Daoy (cell line): ENCODE measurements at places on chromosomes 3 and 15. TPM values are rescaled to one million over a fixed set of nuclear protein-coding genes. Genes with fewer than 3 reads are reported as not detected.
A peak's percentile ranks its signal among the peaks of the same experiment; 100 is the strongest.

- no peak for DNase-seq
Observed at GRCh38 chr15:68415501-68416157, 16.3 kb downstream of the ITGA11 start.

- DNase-seq: peak; percentile 81
Observed at GRCh38 chr15:32029862-32030781, at the start of gene CHRNA7. TSS of gene CHRNA7 (plus strand) at chr15:32030515. CDS start at chr15:32030595, 80 bp downstream.

DNA sequence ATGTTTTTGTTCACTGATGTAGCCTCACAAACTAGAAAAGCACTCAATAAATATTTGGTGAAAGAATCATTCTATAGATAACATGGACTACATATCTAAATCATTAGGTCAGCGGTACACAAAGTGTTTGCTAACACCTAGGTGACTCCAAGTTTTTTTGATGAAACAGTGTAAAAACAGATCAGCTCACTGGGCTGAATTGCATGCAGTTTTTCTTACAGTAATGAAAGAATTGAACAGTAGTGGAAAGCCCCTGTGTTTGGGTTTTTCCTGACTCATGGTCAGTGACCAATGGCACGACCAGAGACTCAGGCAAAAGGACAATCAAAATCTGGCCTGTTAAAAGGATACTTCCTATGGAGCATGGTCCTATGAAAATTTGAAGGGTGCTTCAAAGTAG is 384.3 kb upstream of the EPHA6 start:
- no peak for DNase-seq

DNA sequence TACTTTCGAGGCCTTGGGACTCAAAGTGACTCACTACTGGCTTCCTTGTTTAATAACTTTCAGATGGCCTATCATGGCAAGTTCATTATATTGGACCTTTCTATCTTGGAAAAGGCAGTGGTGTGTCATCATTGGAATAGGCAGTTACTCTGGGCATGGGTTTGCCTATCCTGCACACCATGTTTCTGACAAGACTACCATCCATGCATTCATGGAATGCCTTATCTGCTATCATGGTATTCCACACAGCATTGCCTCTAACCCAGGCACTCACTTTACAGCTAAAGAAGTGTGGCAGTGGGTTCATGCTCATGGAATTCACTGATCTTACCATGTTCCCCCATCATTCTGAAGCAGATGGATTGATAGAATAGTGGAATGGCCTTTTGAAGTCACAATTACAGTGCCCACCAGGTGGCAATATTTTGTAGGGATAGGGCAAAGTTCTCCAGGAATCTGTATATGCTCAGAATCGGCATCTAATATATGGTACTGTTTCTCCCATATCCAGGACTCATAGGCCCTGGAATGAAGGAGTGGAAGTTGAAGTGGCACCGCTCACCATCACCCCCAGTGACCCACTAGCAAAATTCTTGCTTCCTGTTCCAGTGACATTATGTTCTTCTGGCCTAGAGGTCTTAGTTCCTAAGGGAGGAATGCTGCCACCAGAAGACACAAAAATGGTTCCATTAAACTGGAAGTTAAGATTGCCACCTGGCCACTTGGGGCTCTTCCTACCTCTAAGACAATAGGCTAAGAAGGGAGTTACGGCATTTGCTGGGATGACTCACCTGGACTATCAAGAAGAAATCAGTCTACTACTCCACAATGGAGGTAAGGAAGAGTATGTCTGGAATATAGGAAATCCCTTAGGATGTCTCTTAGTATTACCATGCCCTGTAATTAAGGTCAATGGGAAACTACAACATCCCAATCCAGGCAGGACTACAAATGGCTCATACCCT is 1161.4 kb downstream of the SI start:
- DNase-seq: peak; percentile 14

DNA sequence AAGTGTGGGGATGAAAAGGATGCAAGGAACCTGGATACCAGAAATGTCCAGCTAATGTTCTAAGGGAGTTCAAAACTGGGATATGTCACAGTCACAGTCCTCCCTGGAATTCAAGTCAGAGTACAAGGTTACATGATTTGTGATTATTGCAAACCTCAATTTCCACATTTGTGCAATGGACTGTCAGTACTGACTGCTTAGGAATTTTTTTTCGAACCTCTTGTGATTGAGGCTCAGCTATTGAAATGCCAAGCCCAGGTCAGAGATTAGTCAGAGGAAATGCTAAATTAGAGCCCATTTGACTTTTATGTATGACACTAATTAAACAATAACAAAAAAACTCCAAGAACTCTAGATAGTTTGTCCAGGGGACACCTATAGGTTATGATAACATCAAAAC is 210.2 kb downstream of the THSD4 start:
- peak; percentile 17 for DNase-seq

Gene NR1I2
- 1.0 and 1.3 TPM in 2 replicates for total RNA-seq

Gene KCNAB1
- total RNA-seq: 2.6 TPM in 1 of 2 replicates, not detected in the other

Gene SLC28A2
- total RNA-seq: not detected in 2 replicates
